MM.1S (cell line): ENCODE measurements at places on chromosomes 5 and 9.
A peak's percentile ranks its signal among the peaks of the same experiment; 100 is the strongest.

GRCh38 chr5:35600591-35600990, 17.1 kb upstream of the SPEF2 start:
- DNase-seq = no peak

GRCh38 chr9:72599874-72600534, 78.6 kb downstream of the TMC1 start:
- no peak for DNase-seq

- DNase-seq = no peak
Measured at GRCh38 chr9:107213080-107213479, 70.0 kb upstream of the RAD23B start.

DNA sequence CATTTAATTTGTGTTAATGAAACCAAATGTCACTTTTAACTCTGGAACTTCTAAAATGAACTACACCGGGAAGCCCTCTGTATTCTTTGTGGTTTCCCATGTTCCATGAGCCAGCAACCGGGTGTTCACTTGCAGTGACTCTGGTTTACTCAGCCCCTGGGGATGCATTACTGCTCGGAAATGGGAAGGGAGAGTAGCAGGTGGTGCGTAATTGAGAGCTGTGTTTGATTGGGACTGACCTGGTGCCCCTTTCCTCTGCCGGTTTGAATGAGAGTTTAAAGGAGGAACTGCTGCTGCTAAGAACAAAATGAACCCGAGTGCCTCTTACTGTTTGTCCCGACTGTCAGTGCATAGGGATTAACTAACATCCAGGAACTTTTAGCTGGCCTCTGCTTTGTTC, 100.1 kb upstream of the DHFR start:
- DNase-seq = peak; percentile 38

DNA sequence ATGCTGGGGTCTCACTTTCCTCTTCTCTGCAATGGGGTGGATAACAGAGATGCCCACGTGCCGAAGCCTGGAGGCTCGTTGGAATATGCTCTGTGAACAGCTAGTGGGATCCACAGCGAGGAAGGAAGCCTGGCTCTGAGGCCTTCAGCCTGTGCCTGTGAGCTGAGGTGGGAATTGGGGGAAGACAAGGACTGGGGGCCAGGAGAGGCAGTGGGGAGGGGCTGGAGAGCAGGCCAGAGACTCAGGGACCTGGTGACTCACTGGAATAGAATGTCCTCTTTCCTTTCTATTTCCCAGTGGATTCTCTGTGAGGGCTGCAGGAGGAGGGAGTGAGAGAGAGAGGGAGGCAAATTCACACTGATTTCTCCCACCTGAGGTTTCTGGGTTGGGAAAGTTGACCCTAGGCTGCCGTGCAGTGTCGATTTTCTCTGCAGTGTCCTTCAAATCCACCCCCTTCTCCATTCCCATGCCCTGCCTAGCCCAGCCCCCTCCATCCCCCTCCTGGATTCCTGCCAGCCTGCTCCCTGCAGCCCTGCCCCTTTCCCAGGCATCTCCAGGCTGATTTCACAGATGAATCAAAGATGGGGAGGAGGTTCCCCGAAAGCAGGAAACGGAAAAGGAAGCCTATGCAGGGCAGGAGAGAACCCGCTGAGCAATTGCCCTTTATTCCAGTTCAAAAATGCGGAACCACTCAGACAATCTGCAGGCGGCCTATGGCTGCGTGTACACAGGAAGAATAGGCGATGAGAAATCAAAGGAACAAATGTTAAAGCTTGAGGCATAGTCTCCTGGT, 1.4 kb upstream of the SPAAR start:
- no peak for DNase-seq

DNA sequence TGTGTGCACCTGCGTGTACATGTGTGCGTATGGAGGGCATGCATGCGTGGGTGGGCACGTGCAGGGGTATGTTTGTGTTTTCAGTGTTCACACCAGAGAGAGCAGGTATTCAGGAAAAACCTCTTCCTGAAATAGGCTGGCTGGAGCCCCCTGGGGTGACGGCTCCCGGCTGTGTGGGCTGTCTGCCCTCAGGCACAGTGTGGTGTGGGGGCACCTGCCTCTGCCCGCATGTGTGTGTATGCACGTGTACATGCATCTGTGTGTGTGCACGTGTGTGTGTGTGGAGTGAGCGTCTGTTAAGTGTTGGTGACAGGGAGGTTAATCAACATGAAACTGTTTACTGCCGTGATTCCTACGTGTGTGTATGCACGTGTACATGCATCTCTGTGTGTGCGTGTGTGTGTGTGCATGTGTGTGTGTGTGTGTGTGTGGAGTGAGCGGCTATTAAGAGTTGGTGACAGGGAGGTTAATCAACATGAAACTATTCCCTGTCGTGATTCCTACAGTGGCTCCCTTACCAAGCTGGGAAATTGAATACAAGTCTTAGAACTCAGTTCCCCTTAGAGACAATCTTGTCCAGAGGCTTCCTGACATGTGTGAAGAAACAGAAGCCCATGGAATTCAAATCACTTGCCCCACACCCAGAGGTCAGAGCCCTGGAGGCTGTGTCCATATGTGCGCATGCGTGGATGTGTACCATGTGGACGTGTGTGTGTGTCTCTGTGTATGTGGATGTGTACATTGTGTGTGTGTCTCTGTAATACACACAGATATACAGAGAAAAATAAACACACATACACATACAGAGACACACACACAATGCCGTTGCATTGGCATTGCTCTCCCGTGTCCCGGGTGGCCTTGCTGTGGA, 372.4 kb upstream of the IRX4 start:
- no peak for DNase-seq

GRCh38 chr9:31597977-31598376, 786.5 kb upstream of the ACO1 start:
- DNase-seq = peak; percentile 9

DNA sequence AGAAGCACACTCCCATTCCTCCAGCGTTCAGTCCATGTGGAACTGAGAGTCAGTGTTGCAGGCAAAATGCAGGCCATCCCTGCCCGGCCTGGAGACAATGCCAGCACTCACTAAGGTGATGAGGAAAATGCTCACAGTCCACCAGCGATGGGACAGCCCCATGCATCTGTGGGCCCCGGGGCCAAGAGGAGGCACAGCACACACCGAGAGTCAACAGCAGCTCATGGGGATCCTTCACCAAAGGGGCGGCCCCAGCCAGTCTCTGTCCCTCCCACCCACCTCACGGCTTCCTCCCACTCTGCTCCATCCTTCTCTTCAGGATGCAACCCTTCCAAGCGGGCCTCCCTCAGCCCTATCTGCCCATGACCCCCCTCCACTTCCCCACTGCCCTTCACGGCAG, 6.2 kb downstream of the SEMA4D start:
- DNase-seq = no peak

DNA sequence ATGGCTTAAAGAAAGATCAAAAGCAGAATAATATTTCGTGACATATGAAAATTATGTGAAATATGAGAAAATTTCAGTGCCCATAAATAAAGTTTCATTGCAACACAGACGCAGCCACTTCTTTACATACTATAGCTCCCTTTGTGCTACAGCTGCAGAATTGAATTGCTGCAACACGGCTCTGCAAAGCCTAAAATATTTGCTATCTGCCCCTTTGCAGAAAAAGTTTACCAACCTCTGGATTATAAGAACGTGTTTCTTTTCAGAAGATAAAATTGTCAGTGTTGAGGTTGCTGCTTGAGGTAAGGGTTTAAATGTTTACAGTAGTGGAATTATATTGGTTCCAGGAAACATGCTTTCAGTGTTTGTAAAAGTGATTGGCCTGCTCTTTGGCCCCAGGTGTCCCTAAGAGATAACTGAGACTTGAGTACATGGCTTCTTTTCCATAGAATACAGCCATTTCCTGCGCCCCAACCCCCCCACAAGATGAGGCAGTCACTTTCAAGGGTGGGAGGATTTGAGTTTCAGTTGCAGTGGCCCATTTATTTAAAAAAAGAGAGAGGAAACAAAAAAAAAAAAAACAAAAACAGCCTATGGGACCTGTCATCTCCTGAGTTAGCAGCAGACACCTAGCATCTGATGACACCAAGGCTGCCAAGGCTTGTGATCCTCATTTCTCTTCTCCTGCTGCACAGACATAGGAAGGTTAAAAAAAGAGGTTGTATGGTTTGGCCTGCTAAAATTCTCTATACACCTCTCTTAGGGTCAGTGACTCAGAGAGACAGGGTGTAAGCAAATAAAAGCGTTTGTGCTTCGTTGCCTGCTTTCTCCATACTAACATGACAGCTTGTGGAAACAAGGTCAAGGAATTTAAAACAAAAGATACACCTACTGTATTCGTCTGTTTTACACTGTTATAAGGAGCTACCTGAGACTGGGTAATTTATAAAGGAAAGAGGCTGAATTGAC, 28.0 kb upstream of the HTR4 start:
- peak; percentile 9 for DNase-seq

DNA sequence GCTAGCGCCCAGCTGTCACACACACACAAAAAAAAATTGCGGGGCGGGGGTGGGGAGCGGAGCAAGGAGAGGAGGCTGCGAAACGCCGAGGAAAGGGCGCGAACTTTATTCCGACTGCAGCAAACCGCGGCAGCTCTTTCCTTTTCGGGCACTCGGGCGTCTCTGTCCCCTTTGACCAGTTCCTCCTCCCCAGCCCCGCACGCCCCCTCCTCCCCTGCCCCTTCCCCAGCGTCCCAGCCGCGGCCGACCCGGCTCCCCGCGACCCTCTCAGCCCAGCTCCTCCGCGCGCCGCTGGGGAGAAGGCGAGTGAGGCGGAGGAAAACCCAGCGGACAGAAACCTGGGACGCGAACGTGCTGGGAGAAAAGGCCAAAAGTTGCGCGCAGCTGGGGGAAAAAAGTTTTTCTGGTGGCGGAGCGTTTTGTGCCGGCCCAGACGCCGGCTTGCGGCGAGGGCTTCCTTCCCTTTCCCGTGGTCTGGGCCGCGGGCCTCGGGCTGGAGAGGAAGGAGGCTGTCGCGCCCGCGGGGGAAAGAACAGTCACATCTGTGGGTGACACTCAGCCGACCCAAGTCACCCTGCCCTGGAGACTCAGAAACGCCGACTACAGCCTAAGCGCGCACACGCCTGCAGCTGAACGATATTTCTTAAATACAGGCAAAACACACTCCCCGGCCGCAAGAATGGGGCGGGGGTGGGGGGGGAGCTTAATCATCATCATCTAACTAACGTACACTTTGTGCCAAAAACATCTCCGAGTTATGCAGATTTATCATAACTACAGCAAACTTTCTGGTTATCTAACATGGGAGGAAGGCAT, 1.1 kb upstream of the BNC2 start:
- DNase-seq = peak; percentile 57

GRCh38 chr5:107893642-107894041, 222.9 kb upstream of the EFNA5 start:
- DNase-seq = no peak

DNA sequence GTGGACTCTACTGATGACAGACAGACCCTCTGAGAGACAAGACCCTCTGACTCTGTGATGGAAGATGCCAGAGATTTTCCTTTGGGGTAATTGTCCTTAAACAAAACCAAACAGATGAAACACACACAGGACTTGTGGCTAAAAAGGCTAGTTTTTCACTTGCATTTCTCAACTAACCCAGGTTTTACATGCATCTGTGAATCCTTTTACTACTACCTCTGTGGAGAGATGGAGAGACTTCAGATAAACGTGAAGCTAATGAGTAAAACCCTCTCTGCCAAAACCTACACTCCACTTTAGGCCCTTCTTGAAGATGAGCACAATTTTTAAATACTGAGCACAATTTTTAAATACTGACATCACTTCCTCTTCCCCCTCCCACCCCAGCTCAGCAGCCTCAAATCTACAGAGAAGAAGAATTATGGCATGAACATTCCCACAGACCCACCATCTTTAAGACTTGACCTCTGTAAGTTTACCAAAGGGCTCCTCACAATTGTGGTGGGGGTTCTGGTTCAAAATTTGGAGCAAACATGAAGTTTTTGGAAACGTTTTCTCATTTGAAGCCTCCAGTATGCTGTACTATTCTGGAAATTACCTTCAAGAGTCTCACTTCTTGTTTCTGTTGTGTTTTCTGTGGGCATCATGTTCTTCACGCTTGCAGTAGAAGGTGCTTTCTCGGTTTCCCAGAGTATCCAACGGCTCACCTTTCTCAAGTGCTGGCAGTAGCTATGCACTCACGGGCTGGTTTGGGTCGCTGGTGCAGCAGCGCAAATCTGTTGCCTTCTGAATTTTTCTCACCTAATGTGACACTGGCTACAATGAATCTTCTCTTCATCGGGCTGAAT, 42.7 kb downstream of the ACER2 start:
- peak; percentile 34 for DNase-seq

DNA sequence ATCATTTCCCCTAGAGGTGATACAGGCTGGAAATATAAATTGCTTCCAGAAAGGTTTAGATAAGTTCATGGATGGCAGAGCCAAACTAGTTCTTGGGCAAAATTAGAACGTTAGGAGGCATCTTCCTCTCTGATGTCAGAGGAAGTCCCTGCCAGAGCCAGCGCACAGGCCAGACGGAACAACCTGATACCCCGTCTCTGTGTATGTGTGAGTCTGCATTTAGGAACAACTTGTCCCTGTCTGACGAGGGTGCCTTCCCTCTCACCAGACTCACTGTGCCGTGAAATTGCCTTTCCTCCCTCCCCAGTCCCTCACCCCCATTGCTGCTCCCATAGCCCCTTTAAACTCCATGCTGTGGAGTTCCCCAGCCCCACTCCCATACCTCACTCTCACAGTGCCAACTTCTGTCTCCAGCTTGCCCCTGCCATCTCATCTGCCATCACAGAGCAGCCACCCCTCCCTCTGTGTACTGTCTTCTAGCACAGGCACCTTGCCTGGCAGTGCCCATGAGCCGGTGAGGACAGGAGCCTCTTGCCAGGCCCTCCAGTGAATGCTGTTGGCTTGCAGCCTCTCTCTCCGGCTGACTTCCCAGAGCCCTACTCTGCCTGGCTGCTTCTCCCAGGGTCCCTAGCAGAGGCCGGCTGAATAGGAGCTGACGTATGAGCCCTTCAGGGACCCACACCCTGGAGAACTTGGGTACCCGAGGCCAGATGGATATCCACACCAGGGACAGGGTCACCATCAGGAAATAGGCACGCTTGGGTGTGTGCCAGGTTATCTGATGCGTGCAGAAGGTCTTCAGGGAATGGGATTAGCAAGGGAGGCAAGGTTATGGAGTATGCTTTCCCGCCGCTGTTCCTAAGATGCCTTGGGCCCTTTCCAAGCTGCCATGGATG, 26.7 kb downstream of the UNC5A start:
- DNase-seq = no peak

DNA sequence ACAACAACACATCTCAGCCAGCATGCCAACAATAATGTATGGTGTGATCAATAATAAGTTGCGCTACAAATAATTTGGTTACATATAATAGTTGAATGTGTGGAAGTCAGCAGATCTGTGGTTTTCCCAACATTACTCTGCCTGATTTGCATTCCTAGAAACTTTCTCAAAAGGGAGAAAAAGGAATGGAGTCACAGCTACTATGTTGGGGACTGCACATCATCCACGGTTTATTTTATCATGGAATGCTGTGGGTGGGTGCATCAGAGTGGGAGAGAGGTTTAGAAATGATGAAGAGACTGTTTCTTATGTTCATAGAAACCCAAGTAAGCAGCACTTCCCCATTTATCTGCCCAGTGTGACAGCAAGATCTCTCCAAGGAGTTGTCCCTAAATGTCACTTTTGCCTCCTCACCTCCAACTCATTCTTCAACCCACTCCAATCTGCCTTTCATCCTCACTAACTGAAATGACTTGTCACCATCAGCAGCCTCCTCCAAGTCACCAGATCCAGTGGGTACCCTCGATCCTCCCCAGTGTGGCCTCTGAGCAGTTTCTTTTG, 2.8 kb upstream of the SPOCK1 start:
- DNase-seq = no peak

- no peak for DNase-seq
Measured at GRCh38 chr5:9562141-9562540, 16.3 kb upstream of the SEMA5A start.
